Inflammatory macrophage (primary cell): ENCODE measurements at places on chromosomes 7 and 10.

GRCh38 chr10:129386415-129387257 lies 80.4 kb upstream of the MGMT start:
- no peak for DNase-seq

GRCh38 chr7:13641714-13642113 lies 347.8 kb downstream of the ETV1 start:
- no peak for DNase-seq

DNA sequence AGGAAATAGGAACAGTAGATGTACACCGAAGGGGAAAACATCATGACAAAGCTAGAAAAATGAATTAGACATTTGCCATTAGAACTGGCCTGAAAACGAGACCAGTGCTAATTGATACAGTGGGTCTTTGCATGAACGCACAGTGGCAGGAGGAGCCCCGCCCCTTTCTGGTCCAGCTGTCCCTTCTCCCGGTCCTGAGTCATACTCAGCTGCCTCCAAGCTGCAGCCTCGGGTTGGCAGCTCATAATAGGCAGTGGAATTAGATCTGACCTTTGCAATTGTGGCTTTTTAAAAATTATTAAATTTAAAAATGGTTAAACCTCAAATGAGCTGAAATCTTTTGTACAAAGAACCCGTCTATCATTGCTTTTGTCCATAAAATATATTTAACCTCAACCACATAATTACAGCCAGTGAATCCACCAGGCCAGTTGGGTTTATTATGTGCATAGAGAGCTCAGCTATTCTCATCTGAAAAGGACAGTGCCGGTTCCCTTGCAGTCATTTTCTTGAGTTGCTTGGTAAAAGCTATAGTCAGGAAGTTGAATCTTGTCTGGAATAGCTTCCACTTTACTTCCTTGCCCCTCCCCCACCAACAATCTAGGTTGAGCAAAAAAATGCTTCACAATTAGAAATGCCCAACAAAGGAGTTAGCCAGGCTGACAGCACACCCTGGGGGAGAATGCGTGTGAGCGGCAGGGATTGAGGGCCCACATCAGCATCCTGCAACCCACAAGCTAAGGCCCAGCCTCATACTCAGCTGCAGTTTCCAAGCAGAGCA lies 147.1 kb downstream of the BUB3 start:
- peak; percentile 67 for DNase-seq

DNA sequence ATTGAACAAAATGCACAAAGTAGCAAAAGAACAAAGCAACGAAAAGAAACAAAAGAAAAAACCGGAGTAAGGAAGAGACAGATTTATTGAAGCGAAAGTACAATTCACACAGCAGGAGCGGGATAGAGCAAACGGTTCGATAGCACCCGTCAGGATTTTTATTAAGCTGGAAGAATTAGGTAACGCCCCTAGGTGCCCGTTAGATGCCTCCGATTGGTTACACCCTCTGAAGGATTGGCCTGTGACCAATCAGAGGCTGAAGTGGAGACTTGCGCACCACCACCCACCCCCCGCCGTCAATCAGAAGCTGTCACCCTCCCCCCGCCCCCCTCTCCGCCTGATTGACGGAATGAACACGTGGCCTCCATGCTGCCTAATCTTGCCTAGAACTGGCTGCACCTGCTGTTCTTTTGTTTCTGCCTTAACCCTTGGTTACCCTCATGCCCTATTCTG lies 16.8 kb downstream of the OCM2 start:
- no peak for DNase-seq

GRCh38 chr7:1829111-1829510 lies 159.0 kb downstream of the ELFN1 start:
- no peak for DNase-seq

- DNase-seq, result no peak
Observed at GRCh38 chr10:124602646-124603365, 141.2 kb downstream of the LHPP start.

DNA sequence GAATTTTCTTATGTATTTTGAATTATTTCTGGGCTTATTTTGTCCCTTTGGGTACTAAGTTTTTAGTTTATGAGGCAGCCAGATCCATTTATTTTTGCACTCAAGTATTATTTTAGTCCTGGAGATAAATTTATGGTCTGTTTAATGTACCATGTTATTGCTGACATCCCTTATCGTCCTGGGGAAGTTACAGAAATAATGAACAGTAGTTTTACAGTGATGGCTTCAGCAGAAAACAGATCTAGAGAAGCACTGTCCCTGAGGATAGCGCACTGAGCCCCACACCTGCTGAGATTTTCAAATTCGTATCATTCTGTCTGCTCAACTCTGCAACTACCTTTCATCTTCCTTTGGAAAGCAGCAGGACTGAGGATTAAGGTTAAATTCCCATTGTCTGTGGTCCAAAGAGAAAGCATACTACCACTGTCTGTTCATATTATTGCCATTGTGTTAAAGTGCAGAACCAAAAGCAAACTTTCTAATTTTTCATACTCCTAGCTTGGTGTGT lies 168.3 kb downstream of the SNX13 start:
- no peak for DNase-seq

- DNase-seq, result peak; percentile 64
Observed at GRCh38 chr7:93218997-93219827, 7.1 kb downstream of the HEPACAM2 start.

GRCh38 chr7:155762655-155763054 lies 49.6 kb downstream of the SHH start:
- no peak for DNase-seq

DNA sequence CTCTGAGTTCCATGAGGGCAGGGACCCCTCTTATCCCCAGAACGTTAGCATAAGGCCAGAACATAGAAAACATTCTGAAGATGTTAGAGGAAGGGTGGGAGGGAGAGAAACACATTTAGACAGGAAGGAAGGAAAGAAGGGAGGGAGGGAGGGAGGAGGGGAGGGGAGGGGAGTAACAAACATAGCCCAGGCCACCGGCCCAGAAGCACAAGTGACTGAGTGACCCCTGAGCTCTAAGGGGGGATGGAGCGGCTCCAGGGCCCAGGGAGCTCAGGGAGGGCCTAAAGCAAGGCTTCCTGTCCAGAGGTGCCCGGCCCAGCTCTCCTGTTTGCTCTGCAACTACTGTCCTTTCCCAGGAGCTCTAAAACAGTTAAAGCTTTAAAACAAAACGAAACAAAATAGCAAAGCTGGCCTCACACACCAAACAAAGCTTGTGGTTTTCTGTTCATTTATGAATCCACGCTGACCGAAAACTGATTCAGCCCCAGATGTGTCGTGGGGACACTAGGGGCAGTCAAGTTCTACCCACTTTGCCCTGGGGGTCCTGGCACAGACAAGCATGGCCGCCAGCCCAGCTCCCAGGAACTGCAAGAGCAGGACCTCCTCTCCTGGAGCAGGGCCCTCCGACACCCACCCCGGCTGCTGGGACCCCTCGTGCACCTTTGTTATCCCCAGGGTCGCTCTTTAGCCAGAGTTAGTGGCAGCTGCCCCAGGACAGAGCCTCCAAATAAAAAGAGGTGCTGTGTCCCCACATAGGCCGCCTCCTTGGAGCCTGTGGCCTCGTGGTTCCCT lies 496.2 kb upstream of the FOXK1 start:
- DNase-seq, result no peak

DNA sequence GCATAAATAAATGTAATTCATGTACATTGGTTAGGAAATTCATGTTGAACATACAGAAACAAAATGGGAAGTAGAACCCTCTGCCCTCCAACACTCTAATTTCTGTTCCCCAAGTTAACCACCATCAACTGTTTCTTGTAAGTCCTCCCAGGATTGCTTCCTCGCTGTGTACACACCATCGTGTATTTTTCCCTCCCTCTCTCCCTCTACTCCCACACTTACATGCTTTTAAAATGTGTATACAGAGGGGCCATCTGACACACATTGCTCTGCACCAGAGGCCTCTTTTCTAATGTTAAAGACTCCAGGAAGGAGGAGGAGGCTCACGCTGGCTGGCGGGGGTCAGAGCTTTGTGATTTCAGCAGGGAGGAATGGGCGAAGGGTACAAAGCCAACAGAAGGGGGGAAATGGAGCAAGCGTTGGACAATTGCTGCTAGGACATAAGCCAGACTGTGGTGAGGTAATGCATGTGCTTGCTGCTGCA lies 1.9 kb upstream of the EPHA1 start:
- peak; percentile 80 for DNase-seq

DNA sequence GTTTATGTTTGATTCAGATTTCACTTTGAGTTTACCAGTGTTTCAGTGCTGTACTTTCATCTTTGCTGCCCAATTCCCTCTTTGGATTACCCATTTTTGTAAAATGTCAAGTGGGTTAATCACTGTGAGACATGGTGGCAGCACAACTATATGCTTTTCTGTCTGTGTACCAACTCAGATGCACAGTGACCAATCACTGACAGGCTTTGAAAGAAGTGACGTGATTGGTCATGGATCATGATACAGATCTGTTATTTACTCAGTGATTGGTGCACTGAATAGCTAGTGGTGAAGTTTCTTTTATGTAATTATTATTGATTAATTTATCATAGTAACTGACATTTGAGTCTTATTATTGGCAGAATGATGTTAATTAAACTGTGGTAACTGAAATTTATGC lies 126.9 kb downstream of the SDK1 start:
- DNase-seq, result no peak

DNA sequence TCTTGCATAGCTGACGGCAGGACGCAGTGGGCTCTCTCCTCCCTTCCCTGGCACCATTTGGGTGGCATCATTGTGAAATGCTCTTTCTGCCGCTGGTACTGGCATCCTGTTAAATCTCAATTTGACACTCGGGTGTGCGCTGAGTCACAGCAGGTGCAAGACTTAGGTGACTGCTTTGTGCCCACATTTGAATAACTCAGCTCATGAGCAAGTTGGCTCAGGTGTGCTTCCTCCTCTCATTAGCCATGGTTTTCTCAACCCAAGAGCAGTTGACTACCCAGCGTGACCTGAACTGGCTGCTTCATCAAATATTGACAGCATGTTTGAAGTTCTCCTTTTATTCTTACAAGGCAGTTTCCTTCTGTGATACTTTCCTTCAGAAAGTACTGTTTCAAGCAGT lies 24.6 kb upstream of the NFE2L3 start:
- DNase-seq, result no peak

DNA sequence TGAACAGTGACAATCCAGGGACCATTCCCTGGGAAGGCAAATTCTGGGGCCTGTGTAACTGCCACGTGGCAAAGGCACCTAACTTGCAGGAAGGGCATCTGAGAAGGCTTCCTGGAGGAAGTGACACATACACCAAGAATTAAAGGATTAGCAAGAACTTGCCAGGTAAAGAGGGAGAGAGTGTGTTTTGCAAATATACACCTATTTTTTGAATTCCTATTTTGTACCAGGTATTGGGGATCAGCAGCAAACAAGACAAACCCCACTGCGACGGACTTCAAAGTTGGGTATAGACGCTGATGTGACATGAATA lies 206.5 kb upstream of the ZMIZ1 start:
- DNase-seq, result no peak

DNA sequence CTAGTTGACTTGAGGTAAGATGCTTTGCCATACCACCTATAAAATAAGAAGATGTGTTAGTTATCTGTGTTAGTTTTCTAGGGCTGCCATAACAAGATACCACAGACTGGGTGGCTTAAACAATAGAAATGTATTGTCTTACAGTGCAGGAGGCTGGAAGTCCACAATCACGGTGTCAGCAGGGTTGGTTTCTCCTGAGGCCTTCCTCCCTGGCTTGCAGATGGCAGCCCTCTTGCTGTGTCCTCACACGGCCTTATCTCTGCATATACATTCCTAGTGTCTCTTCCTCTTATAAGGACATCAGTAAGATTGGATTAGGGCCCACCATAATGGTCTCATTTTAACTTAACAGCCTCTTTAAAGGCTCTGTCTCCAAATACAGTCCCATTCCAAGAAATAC lies 192.1 kb downstream of the GATA3 start:
- DNase-seq, result no peak

DNA sequence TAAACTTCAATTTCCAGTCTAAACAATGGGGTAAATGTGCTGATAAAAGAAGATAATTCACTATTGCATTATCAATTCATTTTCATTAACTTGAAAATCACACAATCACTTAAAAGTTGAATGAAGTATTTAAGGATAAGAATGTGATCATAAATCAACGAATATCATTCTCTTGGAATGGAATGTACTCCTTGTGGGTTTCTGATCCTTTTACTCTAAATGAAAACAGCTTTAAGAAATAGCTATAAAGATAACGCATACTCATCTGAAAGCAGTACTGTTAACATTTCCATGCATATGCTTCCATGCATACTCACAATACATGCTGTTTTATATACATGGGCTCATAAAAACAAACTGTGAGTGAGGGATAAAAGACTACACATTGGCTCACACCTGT lies 108.8 kb downstream of the ATE1 start:
- DNase-seq, result no peak

DNA sequence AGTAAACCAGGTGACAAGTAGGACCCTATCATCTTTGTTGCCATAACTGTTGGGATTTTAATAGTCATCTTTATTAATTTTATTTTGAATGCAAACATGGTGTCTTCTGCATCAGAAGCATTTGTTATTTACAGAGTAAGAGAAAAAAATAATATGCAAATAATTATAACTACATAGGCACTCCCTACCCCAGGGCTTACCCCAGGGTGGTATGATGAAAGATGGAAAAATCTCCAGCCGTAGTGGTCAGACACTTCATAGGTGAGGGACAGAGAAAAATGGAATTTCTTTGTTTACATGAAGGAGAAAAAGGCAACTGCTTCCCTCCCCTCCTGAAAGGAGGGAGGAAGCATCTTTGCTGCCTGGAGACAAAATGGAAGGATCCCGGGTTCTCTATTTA lies 29.7 kb downstream of the STOX1 start:
- no peak for DNase-seq

GRCh38 chr7:105127179-105127578 lies 113.2 kb downstream of the KMT2E start:
- DNase-seq, result no peak

DNA sequence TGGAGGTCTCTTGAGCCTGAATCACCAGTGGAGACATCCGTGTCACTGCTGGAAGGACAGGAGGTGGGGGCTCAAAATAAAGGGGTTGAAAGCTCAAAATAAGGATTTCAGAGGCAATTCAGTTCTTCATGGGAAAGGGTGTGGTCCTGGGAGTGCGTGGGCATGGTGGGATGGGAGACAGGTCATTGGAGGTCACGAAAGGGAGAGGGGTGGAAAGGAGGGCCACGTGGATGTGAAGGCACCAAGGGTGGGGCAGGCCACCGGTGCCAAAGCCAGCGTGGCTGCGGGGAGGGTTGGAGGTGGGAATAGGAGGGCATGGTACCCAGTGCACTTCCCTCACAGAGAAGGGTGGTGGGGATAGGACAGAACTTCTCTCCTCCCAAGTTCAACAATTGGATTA lies 59.7 kb downstream of the HTR5A start:
- DNase-seq, result no peak

- DNase-seq, result no peak
Observed at GRCh38 chr7:84783141-84783778, 403.6 kb downstream of the SEMA3D start.

DNA sequence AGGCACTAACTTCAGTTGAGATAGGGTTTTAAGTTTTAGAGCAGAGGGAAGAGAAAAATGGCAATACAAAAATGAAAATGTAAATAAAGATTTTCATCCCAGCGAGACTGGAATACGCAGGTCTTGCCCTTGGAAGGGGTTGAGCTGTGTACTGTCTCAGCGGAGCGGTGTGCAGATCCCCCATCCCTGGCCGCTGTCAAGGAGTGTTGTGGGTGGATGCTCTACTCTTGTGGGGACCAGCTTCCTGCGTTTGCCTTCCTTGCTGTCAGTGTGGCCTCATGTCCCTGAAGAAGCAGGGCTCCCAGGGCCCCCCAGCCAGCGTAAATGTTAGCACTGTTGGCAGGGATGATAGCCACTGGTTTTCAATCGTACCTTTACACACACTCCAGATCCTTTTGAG lies 249.7 kb upstream of the PITRM1 start:
- no peak for DNase-seq
